Renal pelvis (tissue), 12 donors: ENCODE measurements at places on chromosomes 2 and 18.

DNA sequence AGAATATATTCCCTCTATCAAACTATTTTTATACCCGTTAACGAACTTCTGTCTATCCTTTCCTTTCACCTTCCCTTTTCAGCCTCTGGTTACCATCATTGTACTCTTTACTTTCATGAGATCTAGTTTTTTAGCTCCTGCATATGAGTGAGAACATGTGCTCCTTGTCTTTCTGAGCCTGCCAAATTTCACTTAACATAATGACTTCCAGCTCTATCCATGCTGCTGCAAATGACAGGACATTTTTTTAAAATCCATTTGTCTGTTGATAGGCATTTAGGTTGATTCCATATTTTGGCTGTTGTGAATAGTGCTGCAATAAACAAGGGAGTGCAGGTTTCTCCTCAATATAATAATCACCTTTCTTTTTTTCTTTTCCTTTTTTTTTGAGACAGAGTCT, 8.2 kb upstream of the CCDC195 start:
- DNase-seq, result no peak

GRCh38 chr18:36635414-36636096, 193.2 kb downstream of the TPGS2 start:
- no peak for DNase-seq

- DNase-seq, result no peak
Observed at GRCh38 chr2:127592761-127593227, 53.2 kb upstream of the GPR17 start.

DNA sequence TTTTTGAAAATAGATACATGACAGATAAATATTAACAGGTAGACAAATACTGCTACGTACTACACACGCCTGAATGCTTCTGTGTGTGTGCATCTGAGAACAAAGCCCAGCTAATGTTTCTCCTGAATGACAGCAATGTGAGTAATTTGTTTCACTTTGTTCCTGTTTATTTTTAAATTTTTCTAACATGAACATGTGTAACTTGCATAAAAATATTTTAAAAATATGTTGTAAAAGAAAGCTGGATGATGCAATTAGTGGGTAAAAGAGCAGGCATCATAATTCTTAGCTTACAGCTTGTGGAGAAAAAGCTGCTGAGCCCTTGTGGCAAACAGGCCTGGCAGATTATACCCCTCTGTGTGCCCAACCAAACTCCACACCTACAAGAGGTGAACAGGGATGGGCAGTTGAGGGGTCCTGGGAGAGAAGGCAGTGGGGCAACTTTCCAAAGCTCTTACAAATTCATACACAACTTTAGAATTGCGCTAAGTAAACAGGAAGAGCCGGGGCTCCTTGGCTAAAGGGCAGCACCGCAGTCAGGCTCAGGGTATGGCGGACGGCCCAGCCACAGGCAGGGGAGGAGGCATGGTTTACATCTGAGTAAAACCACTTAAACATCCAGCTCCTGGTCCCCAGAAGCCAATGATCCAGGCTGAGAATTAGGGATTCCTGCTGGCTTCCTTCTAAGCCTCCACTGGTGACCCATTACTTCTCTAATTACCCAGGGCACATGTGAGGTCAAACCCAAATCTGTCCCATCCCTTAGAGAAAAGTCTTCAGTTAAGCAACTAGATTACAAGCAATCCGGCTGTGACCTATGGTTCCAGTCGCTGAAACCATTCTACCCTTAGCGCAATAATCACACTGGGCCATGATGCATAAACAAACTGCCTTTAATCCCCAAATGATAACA, 14.0 kb downstream of the PXDN start:
- no peak for DNase-seq

DNA sequence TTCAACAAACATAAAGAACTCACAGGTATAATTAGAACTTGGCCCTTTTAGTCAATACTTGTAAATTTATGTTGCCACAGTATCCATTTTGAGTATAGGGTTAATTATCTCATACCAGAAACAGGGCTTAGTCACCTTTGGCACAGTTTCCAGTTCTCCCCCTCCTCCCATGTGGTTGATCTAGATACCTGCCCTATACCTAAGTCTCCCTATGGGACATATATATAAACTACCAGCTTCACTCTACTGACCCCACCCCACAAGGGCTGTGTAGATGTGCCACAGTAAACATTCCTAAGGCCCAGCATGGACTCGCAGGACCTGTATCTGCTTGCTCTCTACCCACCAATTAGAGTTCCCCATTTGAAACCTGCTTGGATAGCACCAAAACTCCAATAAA, 371.7 kb upstream of the RND3 start:
- DNase-seq, result no peak

DNA sequence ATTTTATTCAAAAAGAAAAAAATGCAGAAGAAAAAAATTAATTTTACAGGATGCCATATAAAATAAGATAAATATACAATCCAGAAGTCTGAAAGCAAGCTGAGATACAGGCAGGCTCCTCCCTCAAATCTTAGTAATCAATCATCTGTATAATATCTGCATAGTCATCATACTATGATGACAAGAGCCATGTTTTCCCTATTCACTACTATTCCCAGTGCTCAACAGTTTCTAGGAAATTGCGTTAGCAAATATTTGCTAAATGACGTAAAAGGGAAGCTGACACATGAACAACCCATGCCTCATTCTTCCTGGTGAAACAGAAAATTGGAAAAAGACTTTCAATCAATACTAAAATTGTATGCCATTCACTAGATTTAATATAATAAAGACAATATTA, 793.2 kb downstream of the SUCLG1 start:
- no peak for DNase-seq

DNA sequence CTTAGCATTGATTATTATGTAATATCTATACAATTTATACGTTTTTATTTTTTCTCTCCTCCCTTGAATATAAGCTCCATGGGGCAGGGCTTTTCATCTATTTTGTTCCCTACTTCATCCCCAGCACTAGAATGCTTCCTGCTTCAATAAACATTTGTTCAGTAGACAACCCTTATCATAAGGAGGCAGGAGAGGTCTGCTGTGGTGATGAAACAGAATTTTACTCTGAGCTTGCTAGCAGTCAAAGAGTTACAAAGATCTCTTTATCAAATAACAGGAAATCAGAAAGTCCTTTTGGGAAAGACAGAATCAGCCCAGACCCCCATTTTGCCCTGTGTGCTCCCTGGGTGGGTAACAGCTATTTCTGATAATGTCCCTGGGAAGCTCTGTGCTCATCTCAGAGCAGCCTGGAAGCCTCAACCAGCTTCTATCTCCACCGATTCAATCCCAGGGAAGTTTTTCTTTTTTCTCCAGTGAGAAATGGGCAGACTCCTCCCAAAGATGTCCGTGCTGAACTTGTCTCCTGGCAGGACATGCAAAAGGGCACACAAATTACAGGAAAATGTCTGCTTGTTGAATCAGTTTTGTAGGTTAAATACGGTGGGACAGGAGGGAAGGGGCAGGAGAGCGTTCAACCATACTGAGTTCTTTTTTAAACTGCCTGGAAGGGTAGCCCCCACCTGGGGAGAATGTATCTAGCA, 84.7 kb upstream of the PKDCC start:
- no peak for DNase-seq

- DNase-seq, result no peak
Observed at GRCh38 chr2:10183146-10183675, 60.7 kb downstream of the RRM2 start.

- DNase-seq, result no peak
Observed at GRCh38 chr18:35590935-35591334, 9.4 kb downstream of the GALNT1 start.

- DNase-seq, result no peak
Observed at GRCh38 chr2:196365923-196366322, 194.5 kb upstream of the STK17B start.

GRCh38 chr2:177628831-177629230, 236.3 kb downstream of the AGPS start:
- no peak for DNase-seq

GRCh38 chr18:46680784-46681695, 24.0 kb upstream of the LOXHD1 start:
- no peak for DNase-seq

DNA sequence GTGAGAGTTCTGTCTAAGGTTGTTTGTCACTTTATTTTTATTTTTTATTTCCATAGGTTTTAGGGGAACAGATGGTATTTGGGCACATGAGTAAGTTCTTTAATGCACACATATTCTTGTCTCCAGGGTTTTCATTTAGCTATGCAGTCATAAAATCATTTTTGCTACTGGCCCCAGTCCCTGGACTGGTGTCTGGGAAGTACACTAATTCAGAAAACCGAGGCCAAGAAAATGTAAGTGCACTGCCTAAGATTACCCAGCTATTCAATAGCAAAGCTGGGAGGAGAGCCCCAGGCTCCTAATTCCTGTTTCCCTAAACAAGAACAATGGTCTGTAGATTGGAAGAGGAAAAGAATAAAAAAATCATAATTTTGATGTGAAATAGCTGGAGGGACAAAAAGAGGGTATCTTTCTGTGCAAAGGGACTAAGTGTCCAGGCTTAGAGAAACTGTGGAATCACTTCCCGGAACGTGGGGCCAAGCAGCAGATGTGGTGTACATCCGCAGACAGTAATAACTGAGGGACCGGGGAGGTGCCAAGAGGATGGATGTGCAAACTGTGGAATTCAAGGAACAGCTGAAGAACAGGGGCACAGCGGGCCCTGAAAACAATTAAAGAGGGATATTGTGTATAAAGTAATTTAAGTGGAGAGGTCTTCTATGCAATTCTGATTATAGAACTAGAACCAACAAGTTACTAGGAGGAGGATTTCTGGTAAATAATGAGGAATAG, 236.3 kb downstream of the ACKR3 start:
- no peak for DNase-seq

- peak; percentile 52 for DNase-seq
Observed at GRCh38 chr2:150778828-150779227, 291.4 kb upstream of the RND3 start.

- DNase-seq, result no peak
Observed at GRCh38 chr2:227188292-227188691, 23.9 kb downstream of the COL4A3 start.

- DNase-seq, result no peak
Observed at GRCh38 chr2:207516206-207516605, 13.6 kb upstream of the CREB1 start.

GRCh38 chr18:48164701-48165100, 234.2 kb upstream of the SMAD2 start:
- DNase-seq, result no peak

- DNase-seq, result peak; percentile 57
Observed at GRCh38 chr2:136582628-136583205, 182.6 kb upstream of the THSD7B start.

- DNase-seq, result peak; percentile 10
Observed at GRCh38 chr2:29841386-29842004, 79.9 kb downstream of the ALK start.

- no peak for DNase-seq
Observed at GRCh38 chr2:136054856-136055255, 63.1 kb downstream of the CXCR4 start.

DNA sequence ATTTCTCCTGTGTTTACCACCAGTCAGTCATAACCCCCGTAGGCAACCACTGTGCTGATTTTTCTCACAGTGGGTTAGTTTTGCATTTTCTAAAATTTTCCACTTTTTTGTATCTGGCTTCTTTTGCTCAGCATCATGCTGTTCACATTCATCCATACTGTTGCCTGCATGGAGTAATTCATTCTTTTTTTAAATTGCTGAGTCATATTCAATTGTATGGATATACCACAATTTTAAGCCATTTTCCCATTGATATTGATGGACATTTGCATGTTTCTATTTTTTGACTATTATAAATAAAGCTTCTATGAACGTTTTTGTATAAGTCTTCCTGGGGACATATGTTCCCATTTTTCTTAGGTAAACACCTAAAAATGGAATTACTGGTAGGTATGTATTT, 40.5 kb downstream of the ASB18 start:
- no peak for DNase-seq

- DNase-seq, result peak; percentile 68
Observed at GRCh38 chr2:86037141-86037794, 68.4 kb downstream of the POLR1A start.

GRCh38 chr2:10269711-10270610, 32.7 kb upstream of the HPCAL1 start:
- no peak for DNase-seq

- DNase-seq, result no peak
Observed at GRCh38 chr2:106358521-106358920, 109.7 kb downstream of the RGPD3 start.

GRCh38 chr18:74244554-74244953, 47.2 kb downstream of the CYB5A start:
- no peak for DNase-seq

DNA sequence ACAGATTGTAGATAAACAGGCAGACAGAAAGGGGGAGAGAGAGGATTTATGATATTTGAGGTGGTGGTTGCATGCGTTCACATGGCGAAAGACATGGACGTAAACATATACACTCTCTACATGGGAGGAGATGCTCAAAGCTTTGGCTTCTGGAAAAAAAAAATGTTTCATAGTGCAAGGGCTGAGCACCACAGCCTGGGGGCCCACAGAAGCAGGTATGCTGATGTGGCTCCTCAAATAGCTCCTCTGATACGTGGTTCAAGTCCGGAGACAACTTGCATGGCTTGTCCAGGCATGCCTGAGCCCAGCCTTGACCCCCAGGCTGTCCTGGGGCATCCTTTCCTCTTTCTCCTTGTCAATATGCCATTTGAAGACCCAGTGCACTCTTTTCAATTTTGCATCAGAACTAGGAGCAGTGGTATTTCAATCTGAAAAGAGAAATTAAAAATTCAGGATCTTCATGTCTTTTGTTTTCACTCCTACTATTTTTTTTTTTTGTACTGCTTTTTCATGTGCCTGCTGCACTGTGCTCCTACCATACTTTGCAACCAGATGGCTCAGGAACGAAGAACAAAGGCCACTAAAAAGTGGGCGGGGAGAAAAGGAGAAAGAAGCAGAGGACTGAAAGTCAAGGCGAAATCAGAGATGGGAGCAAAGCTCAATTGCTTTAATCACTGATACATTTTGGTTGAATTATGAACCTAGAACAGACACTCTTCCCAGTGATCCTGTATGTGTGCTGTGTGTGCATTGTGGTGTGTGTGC, 495.7 kb upstream of the TCF4 start:
- DNase-seq, result no peak

GRCh38 chr2:64352292-64352691, 101.7 kb upstream of the LGALSL start:
- no peak for DNase-seq

DNA sequence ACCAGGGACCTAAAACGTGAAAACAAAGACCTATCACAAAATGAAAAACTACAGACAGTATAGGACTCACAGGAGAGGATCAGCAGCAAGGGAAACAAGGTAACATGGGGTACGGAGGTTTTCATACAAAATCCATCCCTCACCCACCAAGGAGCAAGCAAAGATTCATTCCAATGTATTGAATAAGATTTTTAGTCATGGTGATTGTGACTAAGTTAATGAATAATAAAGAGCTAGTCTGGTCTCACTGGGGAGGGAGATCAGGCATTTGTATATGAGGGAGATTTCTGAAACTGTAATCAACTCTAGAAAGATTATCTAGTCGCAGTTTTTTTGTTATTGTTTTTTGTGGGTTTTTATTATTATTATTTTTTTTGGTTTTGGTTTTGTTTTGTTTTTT, 336.5 kb upstream of the MMADHC start:
- DNase-seq, result no peak
